CD4-positive, alpha-beta T cell (primary cell): ENCODE measurements at places on chromosomes 4 and X.
A peak's percentile ranks its signal among the peaks of the same experiment; 100 is the strongest.

- DNase-seq, result no peak
Measured at GRCh38 chr4:16728111-16728510, 170.3 kb downstream of the LDB2 start.

- no peak for DNase-seq
Measured at GRCh38 chrX:52341493-52341892, 27.3 kb upstream of the XAGE2 start.

GRCh38 chr4:62627141-62627540, 1427.0 kb downstream of the ADGRL3 start:
- no peak for DNase-seq

DNA sequence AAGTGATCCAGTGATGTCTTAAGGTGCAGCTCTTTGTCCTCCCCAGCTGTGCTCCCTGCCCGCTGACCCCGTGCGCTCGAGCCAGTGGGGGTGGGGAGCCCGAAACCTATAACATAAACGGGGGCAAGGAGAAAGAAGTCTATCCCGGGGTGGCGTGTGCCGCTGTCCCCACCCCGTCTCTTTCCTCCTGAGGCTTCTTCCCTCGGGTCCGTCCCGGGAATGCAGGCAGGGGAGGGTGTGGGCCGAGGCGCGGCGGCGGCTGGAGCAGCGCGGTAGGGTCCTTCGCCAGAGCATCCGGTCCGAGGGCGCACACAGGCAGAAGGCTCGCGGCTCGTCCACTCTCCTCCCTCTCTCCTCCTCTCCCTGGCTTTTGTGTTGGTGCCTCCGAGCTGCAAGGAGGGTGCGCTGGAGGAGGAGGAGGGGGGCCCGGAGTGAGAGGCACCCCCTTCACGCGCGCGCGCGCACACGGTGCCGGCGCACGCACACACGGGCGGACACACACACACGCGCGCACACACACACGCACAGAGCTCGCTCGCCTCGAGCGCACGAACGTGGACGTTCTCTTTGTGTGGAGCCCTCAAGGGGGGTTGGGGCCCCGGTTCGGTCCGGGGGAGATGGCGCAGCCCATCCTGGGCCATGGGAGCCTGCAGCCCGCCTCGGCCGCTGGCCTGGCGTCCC, at the start of gene RAB33A:
Gene RAB33A, plus strand, starts transcription at position 517 of the 681 bp plus-strand sequence. Its CDS starts 101 bp downstream, at position 618.
- peak; percentile 25 for DNase-seq

- DNase-seq, result no peak
Measured at GRCh38 chrX:107448998-107449835, at the start of gene FRMPD3. Gene FRMPD3, plus strand, starts transcription at chrX:107449652. Its CDS starts 76,937 bp downstream, at chrX:107526589.

DNA sequence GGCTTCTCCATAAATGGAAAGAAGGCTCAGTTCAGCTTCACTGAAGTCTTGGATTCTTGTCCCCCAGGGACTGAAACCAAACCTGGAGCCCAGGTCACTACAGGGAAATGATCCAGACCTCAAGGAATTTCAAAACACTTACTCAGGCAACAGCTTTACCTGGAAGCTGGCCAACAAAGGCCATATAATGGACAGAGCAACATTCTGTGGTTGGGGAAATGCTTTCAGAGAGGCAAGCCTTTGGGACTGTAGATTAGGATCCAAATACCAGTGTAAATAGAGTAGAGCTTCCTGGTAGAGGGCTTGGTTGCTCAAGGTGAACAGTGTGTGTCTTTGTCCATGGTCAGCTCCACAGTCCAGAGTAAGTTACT, 57.0 kb upstream of the PROM1 start:
- no peak for DNase-seq

GRCh38 chrX:83008415-83008814, 499.7 kb upstream of the POU3F4 start:
- DNase-seq, result no peak

DNA sequence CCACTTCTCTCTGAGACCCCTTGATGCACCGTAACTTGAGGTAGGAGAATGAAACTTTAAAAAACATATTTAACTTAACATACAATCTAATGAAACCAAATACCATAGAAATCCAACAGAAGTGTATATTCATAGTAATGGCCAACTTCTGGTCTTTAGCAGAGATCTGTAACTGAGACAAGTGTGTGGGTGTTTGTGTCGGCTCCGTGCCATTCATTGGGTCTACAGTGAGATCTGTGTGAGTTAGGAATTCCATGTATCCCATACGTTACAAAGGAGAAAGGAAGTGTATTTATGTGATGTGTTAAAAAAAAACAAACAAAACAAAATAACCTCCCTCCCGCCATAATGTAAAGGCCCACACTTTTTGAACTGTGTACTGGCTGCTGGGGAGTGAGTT, 348.0 kb upstream of the NR3C2 start:
- no peak for DNase-seq

- DNase-seq, result no peak
Measured at GRCh38 chr4:1572010-1572385, 112.1 kb downstream of the FAM53A start.

- DNase-seq, result no peak
Measured at GRCh38 chrX:15606136-15606535, 5.4 kb upstream of the ACE2 start.

DNA sequence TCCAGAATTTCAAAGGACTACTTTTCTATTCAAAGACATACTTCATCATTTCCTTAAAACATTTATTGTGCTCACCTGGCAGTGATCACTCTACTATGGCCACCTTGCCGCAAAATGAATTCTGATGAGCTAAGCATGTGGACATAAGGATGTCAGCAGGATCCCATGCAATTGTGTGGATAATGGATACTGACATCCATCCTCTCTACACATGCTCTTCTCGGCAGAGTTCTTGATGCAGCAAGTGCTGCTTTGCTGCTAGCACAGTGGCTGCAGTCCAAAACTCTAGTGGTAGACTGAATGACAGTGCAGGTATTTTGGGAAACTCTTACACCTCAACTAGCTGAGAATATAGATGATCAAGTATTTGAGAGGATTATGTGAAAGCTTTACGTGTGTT, 168.0 kb downstream of the BANK1 start:
- no peak for DNase-seq

DNA sequence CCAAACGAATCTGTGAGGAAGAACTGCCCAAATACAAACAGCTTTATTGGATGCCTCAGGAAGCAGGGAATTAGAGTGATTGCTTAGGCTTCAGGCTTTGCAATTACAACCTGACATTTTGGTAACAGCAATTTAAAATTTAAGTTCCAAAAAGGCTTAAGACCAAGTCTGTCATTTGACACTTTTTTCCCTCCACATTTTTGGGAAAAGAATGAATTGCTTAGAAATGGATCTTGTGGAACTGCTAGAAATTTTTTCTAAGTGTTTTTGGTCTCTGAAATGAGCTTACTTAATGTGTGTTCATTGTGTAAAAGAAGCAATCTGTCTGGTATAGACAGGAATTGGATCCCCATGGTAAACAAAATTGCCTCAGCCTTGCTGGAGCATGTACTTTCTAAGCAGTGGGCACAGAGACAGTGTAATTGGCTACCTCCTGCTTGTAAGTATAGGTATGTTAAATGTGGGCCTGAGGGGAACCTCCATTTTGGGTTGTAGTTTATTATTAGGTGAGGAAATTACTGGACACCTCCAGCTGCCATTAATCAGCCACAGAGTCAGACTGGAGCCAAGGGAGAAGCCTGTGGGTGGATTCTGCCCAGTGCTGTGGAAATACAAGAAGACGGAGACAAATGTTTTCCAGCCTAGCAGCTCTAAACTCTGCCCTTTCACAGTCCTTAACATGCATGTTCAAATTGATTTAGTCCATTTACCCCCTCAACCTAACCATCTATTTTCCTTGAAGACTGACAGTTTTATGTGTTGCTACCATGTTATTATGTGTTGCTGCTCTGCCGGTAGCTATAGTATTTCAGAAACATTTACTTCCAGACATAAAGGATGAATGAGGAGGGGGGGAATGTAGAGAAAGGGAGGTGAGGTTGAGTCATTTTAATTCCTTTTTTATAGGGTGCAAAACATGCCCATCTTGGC, 473.0 kb downstream of the SPRY1 start:
- no peak for DNase-seq

DNA sequence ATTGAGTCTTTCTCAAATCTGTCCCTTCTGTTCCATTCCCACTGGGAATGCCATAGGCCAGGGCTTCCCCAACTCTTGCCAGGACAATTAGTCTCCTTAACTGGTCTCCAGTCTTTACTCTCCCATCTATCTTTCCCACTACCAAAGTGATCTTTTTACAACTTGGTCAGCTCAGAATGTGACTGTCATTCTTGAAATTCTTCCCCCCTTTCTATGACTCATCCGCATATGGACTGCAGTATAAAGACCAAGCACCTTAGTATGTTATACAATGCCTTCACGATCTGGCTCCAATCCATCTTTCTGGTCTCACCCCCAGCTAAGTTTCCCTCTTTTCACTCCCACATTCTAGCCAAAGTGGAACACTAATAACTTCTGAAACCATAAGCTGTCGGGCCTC, 383.8 kb downstream of the OPHN1 start:
- no peak for DNase-seq

- DNase-seq, result no peak
Measured at GRCh38 chr4:41540687-41541086, 2.7 kb downstream of the LIMCH1 start.

GRCh38 chr4:38495446-38495845, 168.6 kb upstream of the KLF3 start:
- no peak for DNase-seq

- DNase-seq, result no peak
Measured at GRCh38 chr4:177182166-177182565, 127.5 kb upstream of the NEIL3 start.

GRCh38 chr4:80592950-80593349, 257.4 kb downstream of the CFAP299 start:
- no peak for DNase-seq

DNA sequence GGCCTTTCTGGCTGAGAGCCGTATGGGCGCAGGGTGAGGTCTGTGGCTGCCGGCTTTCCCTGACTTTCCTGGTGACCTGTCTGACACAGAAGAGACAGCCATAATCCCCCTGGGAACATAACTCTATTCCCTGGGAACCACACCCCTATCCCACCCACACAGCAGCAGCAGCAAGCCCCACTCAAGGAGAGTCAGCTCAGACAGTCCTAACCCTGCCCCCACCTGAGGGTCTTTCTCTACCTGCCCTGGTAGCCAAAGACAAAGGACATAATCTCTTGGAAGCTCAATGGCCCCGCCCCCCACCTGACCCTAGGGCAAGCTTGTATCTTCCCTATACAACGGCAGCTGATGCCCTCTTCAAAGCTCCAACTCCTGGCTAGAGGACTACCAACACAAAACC, 74.6 kb downstream of the PABPC4L start:
- DNase-seq, result no peak

- no peak for DNase-seq
Measured at GRCh38 chr4:92455951-92456350, 152.2 kb downstream of the GRID2 start.

- DNase-seq, result peak; percentile 75
Measured at GRCh38 chrX:65667503-65668376, at the start of gene MSN. Gene MSN, plus strand, starts transcription at chrX:65667654. Its CDS starts 188 bp downstream, at chrX:65667842.

- DNase-seq, result peak; percentile 43
Measured at GRCh38 chr4:146916479-146917076, 29.1 kb downstream of the TTC29 start.

- no peak for DNase-seq
Measured at GRCh38 chr4:91025241-91026148, 898.3 kb downstream of the CCSER1 start.

DNA sequence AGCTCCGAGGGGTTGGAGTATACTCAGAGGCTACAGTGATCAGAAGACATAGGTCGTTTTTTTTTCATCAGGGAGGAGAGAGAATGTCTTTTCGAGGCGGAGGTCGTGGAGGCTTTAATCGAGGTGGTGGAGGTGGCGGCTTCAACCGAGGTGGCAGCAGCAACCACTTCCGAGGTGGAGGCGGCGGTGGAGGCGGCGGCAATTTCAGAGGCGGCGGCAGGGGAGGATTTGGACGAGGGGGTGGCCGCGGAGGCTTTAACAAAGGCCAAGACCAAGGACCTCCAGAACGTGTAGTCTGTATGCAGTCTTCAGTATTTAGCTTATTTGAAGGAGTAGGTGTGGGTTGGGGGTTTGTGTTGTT, 500 bp downstream of the GAR1 start:
- DNase-seq, result peak; percentile 28

GRCh38 chr4:119657111-119657611, 28.6 kb upstream of the PDE5A start:
- no peak for DNase-seq
